ENCODE measurements at places on chromosomes 2 and 18.
A peak's percentile ranks its signal among the peaks of the same experiment; 100 is the strongest.

DNA sequence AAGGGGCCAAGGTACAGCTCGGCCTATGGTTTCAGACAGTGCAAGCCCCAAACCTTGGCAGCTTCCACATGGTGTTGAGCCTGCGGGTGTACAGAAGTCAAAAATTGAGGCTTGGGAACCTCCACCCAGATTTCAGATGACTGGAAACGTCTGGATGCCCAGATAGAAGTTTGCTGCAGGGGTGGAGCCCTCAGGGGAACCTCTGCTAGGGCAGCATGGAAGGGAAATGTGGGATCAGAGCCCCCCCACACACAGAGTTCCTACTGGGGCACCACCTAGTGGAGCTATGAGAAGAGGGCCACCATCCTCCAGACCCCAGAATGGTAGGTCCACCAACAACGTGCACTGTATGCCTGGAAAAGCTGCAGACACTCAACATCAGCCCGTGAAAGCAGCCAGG is 15.0 kb upstream of the DNAH7 start:
- no peak for DNase-seq

DNA sequence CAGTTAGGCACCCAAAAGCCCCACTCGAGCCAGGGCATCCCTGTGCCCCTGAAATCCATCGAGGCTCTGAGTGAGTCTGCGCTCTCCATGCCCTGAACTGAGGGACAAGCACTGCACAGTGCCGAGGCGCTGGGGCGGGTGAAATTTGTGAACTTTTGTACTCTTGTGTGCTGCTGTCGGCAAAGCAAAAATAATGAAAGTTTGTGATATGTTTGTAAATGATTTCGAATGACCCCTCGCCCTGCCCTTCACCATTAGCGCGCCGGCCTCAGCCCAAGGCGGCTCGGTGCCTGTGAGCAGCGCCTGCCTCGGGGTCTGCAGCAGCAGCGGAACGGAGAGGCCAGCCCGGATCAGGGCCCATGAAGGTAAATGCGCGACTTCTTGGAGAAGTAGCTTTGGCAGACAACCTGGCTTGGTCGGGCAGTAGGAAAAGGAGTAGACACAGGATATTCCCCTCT is 1.8 kb upstream of the HOXD4 start:
- no peak for DNase-seq

DNA sequence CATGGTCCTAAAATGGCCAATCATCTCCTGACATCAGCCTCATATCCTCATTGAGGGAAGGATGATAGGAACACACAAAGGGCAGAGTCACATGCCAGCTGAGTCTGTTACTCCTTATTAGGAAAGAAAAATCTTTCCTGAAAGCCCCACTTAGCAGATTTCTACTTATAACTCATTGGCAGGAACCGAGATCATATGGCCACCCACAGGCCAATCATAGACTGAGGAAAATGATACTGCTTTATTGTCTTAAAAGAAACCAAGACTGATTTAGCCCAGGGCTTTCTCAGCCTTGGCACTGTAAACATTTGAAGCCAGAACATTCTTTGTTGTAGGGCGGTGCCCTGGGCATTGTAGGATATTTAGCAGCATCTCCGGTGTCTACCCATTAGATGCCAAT is 18.7 kb downstream of the GKN2 start:
- no peak for DNase-seq

DNA sequence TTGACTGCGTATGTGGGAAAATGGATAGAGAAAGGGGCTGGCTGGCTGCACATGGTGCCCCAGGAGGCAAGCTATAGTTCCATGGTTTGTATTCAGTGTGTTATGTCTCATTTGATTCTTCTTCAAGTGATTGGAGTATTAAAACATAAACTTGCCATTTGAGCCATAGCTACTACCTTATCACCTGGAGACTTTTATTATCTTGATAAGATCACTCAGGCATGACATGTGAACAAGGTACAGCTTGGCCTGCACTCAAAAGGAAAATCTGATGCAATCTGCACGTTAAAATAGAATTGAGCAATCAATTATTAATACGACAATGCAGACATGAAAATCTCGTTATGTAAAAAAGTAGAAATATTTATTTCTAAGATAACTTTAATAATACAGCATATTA is 116.9 kb downstream of the RND3 start:
- DNase-seq: no peak

DNA sequence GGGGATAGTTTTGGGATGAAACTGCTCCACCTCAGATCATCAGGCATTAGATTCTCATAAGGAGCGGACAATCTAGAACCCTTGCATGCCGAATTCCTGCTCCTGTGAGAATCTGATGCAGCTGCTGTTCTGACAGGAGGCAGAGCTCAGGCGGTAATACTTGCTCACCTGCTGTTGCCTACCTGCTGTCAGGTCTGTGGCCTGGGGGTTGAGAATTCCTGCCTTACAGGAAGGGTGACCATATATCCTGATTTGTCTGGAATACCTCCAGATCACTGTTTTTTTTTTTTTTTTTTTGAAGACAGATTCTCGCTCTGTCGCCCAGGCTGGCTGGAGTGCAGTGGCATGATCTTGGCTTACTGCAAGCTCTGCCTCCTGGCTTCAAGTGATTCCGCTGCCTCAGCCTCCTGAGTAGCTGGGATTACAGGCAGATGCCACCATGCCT is 21.7 kb downstream of the ACSL3 start:
- peak; percentile 75 for DNase-seq

- no peak for DNase-seq
Observed at GRCh38 chr2:233387667-233388528, 33.6 kb downstream of the DGKD start.

DNA sequence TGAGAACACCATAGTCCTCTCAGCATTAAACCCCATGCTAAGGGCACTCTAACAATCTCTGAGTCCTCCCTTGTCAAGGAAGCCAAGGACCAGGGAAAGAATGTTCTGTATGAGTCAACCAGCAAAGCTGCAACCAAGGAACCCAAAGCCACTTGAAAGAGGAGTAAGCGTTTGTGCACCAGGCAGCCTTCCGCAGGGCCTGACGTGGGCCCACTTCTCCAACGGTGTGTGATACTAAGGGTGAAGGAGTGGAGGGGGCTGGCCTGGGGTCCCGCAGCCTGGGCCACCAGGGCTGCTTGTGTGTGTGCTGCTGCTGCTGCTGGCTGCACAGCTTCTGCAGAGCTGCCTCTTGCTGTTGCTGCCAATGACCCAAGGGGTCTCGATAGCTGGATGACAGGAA is 30.1 kb upstream of the GALNT14 start:
- no peak for DNase-seq

DNA sequence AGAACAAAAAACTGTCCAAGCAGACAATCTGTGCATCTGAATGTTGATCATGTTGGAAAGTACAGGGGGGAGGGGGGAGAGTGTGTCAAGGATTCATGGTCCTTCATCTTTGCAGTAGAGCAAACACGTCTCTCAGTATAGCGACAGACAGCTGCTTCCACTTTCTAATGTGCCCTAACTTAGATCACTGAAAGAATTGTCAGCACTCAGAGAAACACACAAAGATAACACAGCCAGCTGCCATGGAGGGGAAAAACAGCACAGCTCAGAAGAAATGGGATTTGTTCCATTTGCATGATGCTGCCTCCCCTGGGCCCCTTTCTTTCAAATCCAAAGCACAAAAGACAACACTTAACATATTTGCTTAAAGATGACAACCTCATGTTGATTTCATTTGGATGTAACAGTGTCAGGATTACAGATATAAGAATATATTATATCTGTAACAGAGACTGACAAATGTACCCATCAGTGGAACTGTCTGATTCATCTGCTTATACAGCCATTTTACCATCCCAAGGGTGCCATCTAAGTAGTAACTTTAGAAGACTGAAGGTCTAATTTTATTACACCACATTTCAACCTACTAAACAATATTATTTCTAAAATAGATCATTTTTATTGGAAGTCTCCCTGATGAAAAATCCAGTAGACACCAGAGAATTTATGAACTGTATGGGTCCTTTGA is 17.7 kb downstream of the FIGN start:
- no peak for DNase-seq

DNA sequence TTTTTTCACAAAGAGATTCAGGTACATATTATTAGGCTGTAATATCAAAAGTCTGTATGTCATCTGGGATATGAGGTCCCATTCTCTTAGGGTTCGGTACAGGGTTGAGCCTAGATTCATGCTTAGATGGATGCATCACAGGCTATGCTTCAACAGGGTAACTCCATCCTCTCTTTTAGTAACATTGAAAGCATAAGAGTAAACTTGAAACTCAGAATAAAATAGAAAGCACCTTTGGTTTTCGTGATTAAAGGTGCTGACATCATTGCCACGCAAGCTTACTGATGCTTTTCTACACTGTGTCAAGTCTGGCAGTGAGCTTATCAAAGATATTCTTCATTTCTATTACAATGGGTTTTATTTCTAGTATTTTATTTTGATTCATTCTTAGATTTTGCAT is 419.1 kb upstream of the DSEL start:
- no peak for DNase-seq

GRCh38 chr2:105504459-105504858 is 105.6 kb upstream of the FHL2 start:
- no peak for DNase-seq

- no peak for DNase-seq
Observed at GRCh38 chr18:58143386-58143785, 99.4 kb downstream of the NEDD4L start.

GRCh38 chr2:241041589-241042158 is 43.3 kb downstream of the SNED1 start:
- no peak for DNase-seq

DNA sequence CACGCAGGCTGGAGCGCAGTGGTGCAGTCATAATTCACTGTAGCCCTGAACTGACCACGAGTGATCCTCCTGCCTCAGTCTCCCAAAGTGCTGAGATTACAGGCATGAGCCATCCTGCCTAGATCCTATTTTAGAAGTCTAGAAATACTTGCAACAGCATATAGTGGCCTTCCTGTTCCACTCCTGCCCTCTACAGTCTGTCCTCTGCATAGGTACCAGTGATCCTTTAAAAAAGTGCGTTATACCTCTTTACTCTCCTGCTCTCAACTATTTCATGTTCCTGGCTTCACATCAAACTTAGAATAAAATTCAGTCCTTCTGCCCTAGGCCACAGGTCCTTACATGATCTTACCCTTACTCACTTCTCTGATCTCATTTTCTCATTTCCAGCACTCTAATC is 6.0 kb downstream of the COMMD1 start:
- DNase-seq: peak; percentile 5

DNA sequence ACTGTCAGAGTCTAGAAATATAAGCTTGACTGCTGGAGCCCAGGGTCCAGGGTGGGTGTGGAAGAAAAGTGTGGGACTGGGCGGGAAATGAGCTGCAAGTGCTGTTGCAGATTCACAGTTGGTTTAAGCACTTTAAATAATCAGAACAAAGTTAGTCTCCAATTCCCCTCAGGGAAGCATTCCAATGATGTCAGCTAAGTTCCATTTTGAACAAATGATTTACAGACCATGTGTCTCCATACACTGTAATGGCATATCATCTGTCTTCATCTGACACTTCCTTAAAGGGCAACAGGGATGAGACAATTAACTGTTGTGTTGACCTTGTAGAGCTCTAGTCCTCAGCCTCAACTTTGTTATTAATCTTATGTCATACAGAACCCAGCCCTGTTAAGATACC is 31.5 kb upstream of the REG3A start:
- no peak for DNase-seq

DNA sequence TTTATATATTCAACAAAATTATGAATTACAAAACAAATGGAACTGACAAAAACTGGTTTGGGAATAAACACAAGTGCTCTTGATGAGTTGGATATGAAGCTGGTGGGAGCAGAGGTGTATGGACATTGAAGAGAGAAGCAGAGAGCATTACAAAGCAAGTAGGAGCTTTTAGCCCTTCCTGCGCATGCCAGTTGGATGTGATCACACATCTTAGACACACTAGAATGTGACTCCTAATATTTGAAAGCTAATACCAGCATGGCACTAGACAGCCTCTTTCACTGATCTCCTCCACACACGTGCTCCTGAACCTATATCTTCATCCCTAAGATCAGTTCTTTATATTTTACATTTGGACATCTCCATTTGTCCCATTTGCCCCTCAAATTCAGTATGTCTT is 298.1 kb downstream of the MTX2 start:
- no peak for DNase-seq

DNA sequence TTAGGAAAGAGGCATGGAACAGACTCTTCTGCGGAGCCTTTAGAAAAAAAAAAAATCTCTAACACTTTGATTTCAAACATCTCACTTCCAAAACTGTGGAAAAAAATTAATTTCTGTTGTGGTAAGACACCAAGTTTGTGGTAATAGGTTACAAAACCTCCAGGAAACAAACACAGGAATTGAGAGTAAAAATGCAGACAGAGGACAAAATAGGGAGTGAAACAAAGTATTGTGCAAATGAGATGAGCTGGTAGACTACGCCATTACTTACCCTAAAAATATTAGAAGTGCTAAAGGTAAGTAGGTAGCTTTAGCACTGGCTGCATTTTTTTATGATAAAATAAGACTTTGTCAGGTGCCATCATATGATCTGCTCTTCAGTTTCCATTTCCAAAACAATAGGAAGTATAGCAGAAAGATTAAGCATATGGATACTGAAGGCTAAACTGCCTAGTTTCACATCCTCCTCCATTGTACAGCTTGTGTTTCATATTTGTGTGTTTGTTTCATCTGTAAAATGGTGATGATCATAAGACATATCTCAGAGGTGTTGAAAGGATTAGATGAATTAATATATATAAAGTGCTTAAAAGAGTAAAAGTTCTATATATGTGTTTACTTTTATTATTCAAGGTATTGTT is 309.2 kb downstream of the NR4A2 start:
- no peak for DNase-seq

DNA sequence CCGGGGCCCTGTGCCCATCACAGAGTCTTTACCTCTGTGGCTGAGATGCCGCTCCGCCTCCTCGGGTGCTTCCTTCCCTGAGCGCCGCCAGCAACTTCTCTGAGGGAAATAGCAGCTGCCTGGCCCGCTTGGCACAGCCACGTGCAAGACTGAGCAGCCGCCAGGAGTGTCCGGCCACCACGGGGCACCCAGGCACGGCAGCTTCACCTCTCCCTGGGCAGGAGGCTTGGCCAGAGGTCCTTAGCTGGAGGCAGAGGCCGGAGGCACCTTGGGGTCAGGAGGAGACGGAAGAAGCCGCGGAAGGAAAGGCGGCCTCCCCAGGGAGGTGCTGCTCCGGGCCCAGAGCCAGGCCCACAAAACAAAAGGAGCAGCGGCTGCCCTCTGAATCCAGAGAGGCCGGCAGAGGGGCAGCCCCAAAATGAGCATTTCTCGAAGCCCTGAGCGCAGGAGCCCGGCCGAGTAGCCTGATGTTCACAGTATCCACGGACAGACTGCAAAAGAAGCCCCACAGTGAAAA is 6.0 kb upstream of the LIMS2 start:
- no peak for DNase-seq

GRCh38 chr2:192197357-192197756 is 2.6 kb upstream of the TMEFF2 start:
- peak; percentile 33 for DNase-seq

DNA sequence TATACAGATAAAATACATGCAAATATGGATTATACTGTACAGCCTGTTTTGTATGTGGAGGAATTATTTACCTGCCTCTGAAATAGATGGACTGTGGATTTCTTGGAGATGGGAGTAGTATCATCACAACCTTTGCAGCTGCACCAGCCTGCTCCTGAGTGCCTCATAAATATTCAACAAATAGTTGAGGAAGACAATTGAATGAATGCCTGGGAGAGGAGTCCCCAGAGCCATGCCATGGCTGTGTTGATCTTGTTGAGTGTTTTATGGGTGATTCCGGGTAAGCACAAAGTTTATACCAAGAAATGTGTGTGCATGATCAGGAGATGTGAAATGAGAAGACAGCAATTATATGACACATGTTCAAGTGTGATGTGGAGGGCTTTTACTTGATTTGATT is 225.0 kb downstream of the FHOD3 start:
- no peak for DNase-seq
